ENCODE measurements at places on chromosomes 7 and 10.

GRCh38 chr7:12385364-12385786, 18.3 kb downstream of the VWDE start:
- DNase-seq, result no peak

DNA sequence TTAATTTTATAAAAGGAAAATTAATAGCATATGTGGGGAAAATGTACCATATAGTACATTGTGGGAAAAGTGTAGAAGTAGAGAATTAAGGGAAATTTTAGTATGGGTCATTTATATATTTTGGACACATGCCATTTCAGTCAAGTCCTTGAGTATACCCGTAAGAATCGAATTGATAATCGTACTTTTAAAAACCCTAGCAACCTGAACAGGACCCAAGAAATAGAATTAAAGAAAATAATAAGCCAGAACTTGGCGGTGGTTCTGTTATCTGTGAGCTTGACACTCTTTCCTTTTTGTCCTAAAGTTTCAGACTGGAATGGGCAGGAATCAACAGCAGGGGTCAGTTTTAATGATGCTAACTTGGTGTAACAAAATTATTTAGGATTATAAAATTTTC, 221.0 kb downstream of the CDK14 start:
- DNase-seq, result no peak

- no peak for DNase-seq
These were observed 162.5 kb downstream of the GPR37 start for GRCh38 chr7:124603066-124603465.

GRCh38 chr7:85474234-85474633, 287.4 kb upstream of the SEMA3D start:
- no peak for DNase-seq

DNA sequence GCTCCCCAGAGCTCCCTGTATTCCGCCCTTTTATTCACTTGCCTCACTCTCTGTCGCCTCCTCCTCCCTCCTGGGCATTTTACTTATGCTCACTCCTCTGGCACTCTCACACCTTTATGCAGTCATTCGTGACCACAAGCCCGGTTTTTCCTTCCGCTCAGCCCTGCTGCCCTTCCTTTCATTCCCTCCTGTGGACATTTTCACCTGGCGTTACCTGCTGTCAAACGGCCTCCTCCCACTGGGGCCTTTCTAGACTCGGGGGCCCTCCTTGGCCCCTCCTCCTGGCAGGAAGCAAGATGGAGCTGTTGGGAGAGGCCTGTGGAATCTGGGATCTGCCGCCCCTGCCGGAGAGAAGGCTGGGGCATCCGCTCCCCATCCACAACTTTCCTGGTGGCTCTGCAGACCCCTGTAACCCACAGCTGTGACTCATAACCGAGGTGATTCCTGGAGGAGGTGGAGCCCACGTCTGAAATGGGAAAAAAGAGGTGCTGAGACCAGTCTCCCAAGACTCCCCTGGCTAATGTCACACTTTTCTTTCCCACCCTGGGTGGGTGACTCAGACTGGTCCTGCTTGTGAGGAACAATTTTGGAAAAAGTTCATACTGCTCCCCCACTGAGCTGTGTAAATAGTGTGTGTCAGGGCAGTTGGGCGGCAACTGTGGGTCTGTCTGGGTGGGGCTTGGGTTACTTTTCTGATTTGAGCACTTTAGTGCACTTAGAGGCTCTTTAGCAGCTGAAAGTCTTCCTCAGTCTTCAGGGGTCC, 1.2 kb downstream of the VCL start:
- peak; percentile 14 for DNase-seq

DNA sequence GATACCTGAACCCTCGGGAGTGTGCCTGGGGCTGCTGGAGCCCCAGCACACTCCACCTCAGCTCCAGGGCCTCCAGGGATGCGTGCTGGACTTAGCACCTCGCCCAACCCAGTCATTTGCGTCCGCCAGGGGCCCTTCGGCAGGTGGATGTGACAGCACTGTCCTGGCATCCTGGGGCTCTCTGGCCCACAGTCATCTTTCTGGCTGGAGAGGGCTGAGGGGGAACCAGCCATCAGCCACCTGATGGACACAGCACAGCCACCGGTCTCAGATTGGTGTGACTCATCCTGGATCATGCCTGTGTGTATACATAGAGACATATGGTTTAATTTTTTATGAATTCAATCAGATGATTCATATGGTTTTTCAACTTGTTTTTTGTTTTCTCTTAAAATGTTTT, 11.1 kb downstream of the ZNF775 start:
- no peak for DNase-seq

GRCh38 chr10:62632071-62632809, 172.3 kb upstream of the ADO start:
- no peak for DNase-seq

DNA sequence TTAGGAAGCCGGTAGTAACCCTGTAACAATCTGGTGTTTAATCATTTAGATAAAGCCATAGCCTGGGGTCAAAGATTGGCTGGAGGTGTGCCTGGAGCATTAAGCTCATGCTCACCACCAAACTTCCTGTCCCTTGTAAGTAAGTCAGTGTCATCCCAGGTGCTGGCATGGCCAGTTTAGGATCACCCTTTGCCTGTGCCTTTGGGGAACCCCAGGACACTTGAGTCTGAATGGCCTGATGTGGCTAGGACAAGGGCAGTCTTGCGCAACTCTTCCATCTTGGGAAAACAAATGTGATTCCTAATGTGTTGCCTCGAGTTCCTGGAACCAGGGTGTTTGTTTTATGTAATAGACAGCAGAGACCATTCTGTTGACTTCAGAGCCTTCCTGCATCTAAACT, 154.8 kb downstream of the GRK5 start:
- no peak for DNase-seq
